ENCODE measurements at places on chromosomes 6 and 20.
A peak's percentile ranks its signal among the peaks of the same experiment; 100 is the strongest.

GRCh38 chr6:18215436-18215835 lies 48.9 kb downstream of the DEK start:
- no peak for DNase-seq

DNA sequence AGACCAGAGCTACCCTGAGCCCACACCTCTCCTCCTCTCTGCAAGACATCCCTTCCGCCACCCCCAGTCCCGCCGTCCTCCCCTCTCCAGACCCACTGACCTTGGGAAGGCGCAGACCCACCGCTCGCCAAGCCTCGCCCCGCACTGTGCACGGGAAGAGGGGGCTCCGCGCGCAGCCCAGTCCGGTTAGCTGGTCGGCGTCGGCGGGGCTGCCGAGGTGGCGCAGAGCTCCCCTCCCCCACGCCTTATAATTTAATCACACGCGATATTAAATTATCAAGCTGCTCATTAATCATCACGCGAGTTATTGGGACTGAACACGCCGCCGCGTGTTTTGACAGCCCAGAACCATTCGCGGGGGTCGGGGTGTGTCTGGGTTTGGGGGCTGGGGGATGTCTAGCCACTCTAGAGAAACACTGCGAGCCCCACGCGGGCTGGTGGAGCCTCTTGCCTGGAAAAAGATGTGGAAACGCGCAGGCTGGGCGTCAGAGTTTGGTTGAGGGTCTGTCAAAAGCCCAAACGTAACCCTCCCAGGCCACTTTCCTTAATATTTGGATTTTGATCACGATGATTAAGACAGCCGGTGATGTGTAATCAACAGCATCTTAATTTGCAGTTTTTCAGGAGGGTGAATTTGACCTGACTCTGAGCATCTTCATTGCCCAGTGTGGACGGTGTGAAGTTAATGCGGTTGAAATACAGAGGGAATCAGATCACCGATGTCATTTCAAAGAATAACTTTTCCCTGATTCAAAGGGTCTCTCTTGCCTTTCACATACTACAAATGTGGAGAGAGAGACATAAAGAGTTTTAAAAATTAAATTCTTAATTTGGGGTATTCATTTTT lies at the start of gene LINC00237:
LINC00237 (minus strand) TSS at position 188 of the 847 bp plus-strand sequence.
- no peak for DNase-seq

DNA sequence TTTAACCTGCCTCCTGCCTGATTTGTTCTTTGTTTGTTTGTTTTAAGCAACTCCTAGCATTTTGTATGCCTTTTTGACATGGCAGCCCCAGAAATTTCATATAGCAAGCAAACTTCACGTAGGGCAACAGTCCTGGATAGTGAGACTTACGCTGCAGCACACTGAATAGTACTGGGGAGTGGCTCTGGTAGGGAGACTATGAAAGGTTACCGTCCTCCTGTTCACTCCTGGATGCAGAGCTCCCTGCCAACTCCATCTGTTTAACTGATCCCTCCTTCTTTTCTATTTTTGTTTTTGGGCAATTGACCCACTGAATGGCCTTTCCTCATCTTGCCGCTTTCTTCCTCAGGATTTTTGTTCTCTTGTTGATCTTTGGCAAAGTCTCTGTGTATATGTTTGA lies 44.5 kb upstream of the BMP6 start:
- DNase-seq, result no peak

GRCh38 chr20:59495894-59496510 lies 108.3 kb upstream of the PHACTR3 start:
- DNase-seq, result peak; percentile 58

DNA sequence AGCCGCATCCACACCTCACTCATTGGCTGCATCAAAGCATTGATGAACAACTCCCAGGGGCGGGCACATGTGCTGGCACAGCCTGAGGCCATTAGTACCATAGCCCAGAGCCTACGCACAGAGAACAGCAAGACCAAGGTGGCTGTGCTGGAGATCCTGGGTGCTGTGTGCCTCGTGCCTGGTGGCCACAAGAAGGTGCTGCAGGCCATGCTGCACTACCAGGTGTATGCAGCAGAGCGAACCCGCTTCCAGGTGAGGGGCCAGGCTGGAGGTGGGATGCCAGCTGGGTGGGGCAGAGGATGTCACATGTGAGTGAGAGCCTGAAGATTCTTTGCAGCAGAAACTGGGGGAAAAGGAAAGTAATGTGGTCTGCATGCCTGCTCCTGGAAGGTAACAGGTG lies 66.7 kb downstream of the MOCS1 start:
- no peak for DNase-seq

DNA sequence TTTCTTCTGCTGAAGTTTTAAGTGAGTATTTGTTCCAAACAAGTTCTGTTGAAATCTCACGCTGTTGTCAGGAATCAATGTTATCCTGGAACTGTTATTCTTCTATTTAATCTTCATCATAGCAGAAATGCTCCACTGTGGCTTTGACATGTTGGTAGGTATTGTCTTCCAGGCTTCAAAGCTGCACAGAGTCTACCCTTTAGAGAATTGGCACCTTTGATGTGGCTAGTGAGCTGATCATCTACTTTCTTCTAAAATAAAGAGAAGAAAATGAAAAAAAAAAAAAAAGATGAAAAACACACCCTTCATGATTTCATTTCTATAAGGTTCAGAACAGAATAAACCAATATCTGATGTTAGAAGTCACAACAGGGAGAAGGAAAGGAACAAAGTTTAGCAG lies 5.8 kb upstream of the ZSCAN23 start:
- no peak for DNase-seq

DNA sequence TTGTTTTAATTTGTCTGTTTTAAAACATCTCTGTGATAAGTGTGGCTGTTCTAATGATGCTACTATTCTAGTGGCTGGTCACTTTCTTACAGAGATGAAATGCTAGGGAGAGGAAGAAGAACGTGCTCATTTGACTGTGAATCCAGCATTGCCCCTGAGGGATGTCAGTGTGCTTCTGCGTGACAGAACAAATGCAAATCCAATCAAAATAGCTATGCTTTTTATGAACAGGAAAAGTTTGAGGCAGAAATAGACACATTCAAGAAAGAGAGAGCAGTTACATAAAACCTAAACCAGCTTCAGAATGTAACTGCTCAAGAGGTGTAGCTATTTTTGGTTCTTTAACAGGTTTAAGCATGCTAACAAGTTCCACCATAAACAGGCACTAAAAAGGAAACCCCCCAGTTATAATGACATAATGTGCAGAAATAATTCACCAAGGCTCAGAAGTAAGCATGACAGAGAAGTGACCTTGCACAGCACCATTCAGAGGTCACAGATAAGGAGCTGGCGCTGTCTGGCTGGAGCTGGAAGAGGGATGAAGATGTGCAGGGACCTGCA lies 385.3 kb downstream of the EPM2A start:
- DNase-seq, result no peak

GRCh38 chr20:36926653-36927200 lies 24.8 kb downstream of the SAMHD1 start:
- DNase-seq, result no peak

- no peak for DNase-seq
Measured at GRCh38 chr6:47922391-47922790, 140.6 kb downstream of the OPN5 start.

DNA sequence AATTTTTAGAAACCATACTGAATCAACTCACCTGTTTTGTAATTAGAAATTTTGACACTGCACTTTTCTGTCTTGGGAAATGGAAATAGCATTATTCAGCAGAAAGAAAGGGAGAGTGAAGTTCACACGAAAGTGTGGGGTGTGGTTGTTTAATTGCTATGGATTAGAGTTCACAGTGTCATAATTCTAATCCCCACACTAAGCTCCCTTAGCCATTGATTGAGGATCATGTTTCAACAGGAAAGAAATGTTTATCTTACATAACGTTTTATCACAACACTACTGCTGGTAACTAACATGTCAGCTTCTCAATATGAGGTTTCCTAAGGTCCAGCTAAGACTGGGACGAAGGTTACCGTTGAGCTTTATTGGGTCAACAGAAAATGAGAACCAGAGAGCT lies 31.4 kb upstream of the GSTA5 start:
- no peak for DNase-seq

DNA sequence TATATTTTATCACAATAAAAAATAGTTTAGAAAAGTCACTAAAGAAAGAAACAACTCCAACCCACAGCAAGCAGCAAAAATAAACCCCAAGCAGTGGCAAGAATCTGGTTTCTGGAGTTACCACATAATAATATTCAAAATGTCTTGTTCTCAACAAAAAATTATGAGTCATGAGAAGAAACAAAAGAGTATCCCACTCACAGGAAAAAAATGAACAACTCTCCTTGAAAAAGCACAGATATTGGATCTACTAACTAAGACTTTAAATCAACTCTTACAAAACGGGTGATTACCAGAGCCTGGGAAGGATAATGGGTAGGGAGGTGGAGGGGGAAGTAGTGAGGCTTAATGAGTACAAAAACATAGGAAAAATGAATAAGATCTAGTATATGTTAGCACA lies 425.6 kb downstream of the PLCB1 start:
- DNase-seq, result no peak

GRCh38 chr6:53284901-53285300 lies 63.8 kb downstream of the ELOVL5 start:
- DNase-seq, result no peak

DNA sequence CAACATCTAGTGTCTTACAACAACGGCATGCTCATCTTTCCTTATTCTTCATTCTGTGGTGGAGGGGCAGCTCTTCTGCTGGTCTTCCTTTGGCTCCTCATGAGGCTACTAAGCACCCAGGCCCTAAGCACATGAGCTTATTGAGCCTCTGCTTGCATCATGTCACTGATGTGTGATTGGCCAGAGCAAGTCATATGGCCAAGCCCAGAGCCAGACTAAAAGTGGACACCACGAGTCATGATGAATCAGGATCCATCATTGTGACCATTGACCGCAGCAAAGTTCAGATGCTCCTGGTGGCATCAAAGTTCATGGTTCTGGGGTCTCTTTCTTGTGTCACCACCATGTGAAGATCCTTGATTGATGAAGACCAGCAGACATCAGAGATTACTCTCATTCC lies 192.0 kb upstream of the FOXA2 start:
- no peak for DNase-seq

DNA sequence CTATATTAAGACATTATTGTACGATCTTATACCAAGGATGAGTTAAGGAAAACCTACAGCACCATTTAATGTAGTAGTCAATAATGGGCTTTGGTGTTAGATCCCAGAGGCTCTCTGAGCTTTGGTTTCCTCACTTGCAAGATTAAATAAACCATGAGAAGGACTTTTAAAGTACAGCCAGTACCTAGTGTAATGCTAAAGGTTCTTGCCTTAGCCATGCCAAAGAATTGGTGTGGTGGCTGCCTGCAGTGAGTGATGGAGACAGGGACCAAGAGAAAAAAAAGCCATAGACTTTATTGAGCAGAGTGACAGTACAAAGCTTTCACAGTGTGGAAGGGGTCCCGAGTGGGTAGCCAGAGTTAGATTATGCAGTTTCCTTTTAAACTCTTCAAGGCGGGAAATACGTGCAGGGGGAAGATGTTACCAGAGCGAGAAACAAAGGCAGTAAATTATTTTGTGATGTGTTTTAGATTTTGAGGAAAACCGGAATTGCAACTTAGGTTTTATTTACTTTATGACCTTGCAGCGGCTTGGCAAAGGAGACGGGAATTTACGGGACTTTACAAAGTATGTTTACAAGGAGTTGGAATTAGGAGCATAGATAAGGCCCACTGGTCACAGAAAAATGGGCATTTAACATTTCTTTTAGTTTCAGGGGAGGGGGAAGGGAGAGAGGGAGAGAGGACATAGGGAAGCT lies 100.4 kb downstream of the MYO6 start:
- DNase-seq, result no peak

DNA sequence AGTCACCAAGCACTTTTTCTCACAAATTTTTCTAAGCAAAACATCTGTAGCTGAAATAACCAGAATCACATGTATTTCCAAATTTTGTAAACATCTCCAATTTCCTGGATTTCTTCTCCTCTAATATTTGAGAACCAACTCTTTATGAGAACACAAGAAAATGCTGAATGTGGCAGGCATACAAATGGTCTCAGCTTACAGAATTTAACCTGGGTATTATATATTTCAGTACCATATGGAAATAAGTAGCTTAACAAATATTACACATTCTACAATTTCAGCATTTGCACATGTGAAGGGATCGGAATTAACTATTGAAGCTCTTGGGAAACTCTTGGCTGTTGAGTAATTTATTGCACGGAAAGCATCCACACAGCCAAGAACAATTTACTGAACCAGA lies 92.5 kb downstream of the TBXT start:
- DNase-seq, result no peak

DNA sequence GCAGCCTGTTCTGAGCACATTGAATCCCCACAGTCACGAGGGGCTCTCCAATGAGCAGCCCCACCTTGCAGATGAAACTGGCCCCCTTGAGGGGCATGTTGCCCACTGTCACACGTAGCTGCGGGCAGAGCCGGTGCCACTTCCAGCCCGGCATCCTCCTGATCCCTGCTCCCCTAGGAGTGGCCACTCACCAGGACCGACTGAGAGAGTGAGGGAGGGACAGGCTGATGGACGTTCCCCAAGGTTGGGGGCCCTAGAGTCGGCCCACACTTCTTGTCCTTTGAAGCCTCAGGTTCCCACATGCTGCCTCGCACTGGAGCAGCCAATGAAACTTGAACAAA lies 10.5 kb downstream of the ENTPD6 start:
- DNase-seq, result no peak

- no peak for DNase-seq
Measured at GRCh38 chr6:163354761-163355425, 59.6 kb upstream of the QKI start.

- DNase-seq, result peak; percentile 21
Measured at GRCh38 chr6:12957321-12958051, 240.9 kb downstream of the PHACTR1 start.

DNA sequence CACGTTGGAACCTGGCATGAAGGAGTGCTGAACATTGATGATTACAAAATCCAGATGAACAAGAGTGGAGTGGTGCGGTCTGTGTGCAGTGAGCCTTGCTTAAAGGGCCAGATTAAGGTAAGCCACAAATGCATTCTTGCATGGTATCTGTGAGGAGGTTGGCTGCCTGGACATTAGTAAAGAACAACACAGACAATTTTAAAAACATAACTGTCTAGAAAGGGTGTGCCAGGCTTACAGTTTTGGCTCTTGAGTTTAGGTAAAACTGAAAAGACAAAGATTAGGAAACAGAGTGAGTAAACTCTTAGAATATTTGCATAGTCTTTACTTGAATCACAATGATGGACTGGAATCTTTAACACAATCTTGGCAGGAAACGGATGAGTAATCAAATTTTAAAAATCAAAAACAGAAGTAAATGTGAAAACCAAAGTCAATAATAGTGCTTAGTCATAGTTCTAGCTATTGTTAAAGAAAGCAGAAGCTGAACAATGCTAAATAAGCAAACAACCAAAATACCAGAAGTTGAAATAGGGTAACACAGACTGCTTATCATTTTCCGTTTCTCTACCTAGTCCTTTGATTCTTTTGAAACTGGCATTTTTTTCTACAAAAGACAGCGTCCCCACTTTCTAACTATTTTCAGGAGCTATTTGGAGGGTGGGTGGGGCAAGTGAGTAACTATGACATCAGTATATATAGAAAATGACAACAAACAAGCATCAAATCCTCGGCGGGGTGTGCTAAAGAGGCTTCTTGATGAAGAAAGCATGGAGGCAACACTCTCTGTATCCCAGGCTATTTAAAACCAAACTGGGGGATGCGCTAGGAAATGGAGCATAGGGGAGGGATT lies 185.8 kb upstream of the RAB32 start:
- DNase-seq, result no peak

Data from NCI-H748 treated with DMSO at 0.1 percent for 48 hours (cell line).